Cerebellum (tissue), 4 donors: ENCODE measurements at places on chromosomes 7 and 10.

GRCh38 chr10:79502561-79503309 lies 9.6 kb upstream of the EIF5AL1 start:
- DNase-seq: no peak

DNA sequence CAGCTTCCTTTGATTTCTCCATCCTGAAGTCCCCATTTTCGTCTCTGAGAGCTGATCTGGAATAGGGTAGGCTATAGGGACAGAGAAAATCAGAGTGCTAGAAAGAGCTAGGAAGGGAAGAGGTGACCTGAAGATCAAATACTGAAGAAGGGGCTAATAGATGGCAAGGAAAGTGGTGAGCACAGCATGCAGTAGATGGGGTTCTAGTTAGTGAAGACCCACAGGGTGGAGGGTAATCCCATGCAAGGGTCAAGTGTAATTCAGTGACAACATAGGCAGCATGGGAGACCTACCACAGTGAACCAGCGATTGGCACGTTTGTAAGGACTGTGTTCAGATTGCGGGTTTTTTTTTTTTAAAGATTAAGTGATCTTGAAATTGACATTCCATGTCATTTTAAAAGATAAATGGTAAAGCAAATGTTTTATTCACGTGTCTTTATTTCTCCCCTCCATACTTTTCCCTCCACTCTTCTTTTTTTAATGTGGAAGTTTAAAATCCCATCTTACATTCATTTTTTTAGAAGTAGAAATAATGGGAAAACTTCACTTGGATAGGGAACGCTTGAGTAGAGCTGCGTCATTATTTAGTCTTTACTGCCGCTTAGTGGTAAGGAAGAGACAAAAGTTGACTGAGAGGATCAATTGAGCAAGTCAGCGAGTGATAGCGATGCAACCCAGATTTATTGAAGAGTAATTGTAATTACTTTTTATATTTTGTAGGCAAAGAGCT lies 21.0 kb upstream of the ABI1 start:
- peak; percentile 58 for DNase-seq

GRCh38 chr10:14751921-14752320 lies 22.8 kb downstream of the FAM107B start:
- DNase-seq: peak; percentile 90

- no peak for DNase-seq
Observed at GRCh38 chr10:68163735-68164134, 54.4 kb downstream of the MYPN start.

- no peak for DNase-seq
Observed at GRCh38 chr7:100546129-100546925, 7.3 kb downstream of the AGFG2 start.

DNA sequence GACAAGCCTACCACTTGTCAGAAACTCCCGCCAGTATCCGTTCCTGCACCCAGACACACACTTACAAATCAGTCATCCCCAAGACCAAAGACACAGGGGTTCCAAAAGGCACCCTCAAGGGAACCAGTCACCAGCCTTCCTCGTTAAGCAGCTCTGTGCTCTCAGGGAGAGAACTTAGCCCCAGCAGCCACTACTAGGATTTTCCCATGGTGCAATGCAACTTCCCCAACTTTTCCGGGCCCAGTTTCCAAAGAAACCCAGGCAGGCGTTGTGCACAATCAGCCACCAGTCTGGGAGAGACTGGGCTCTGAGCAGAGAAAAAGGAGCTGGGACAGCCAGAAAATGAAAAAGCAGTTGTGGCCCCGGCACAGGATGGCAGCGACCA lies 1.2 kb downstream of the DLG5 start:
- DNase-seq: peak; percentile 35

DNA sequence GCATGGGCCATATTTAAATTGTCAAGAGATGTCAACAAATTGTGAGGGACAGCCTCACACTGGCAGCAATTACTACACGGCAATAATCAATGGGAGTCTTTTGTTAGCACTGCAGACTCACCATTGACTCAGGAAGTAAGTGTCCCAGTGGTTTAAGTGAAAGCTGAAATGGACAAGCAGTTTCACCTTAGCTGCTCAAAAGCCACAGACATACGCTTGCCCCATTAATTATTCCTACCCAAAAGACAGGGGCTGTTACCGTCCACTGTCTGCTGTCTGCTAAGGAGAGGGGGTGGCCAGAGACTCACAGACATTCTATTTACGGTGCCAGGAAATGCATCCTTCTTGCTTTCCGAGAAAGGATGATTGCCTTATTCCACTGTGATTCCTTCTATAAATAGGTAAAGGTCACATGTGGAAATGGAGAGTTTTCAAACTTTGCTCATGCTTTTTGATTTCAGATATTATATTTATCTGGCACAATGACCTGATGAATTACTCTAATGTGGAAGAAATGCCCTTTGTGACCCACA lies 309.7 kb upstream of the NFE2L3 start:
- no peak for DNase-seq

DNA sequence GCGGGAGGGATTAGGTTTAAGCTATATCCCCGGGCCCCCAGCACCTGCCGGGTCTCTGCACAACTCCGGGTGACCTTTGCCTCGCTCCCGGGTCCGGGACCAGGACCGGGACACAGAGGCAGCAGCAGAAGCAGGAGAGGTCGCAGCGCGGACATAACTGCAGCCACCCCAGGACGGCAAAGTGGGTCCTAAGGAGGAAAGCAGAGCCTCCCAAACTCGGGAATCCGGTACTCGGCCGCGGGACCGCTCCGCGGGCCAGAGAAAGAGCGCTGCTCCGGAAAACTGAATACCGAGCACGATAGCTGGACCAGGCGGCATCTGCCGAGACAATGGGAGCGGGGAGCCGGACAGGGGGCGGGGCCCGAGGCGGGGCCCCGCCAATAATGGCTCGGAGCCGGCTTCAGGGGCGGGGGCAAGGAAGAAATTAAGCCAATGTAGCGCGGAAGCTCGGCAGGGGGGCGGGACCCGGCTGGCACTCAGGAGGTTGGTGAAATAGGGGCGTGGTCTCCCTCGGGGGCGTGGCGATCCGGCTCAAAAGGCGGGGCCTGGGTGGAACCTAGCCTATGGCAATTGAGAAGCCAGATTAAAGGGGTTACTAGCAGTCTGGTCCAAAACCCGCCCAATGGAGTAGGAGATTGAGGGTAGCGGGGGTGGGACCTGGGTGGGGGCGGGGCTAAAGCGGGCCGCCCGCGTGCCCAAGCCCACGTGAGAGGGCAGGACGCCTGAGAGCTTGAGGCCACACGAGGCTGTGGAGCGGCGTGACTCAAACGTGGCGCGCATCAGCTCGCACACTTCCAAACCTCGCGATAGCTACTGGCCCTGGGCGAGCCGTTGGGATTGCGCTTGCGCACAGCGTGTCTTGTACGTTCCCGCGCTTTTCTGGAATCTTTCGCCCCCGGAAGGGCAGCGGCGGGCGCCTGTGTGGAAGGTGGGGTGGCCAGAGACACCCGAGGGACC lies at the start of the genes GPC2 and STAG3:
GPC2 (minus strand) TSS at position 337 of the 957 bp plus-strand sequence; CDS start at position 155, 182 bp downstream.
STAG3 (plus strand) TSS at position 874 of the 957 bp plus-strand sequence. CDS start 2,639 bp downstream, outside the sequence.
- peak; percentile 81 for DNase-seq

- peak; percentile 7 for DNase-seq
Observed at GRCh38 chr10:69994262-69994661, 58.4 kb upstream of the MACROH2A2 start.

GRCh38 chr10:52447931-52448353 lies 133.9 kb downstream of the DKK1 start:
- no peak for DNase-seq

DNA sequence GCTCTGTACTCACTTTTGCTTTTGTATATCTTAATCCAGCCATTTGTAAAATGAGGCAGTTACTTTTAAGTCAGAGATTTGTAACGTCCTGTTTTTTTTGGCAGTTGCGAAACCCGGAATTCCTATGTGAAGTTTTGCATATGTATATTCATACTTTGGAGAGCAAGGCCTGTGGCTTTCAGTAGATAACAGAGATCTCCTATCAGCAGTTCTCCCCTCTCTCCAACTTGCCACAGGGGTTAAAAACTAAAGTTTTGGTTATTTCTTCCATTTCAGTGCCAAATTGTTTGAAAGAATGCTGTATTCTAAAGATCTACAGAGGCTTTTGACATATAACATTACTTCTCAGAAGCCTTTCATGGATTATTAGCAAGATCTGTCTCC lies 102.4 kb downstream of the EXOC4 start:
- no peak for DNase-seq

- no peak for DNase-seq
Observed at GRCh38 chr10:100730725-100731406, 14.5 kb upstream of the PAX2 start.

GRCh38 chr7:106110885-106111654 lies 1.0 kb downstream of the SYPL1 start:
- peak; percentile 8 for DNase-seq

- no peak for DNase-seq
Observed at GRCh38 chr7:75924256-75924655, 9.3 kb downstream of the POR start.

GRCh38 chr10:116972131-116972530 lies 32.9 kb downstream of the SHTN1 start:
- no peak for DNase-seq

GRCh38 chr7:101507791-101508252 lies 121.3 kb downstream of the MYL10 start:
- DNase-seq: peak; percentile 28

DNA sequence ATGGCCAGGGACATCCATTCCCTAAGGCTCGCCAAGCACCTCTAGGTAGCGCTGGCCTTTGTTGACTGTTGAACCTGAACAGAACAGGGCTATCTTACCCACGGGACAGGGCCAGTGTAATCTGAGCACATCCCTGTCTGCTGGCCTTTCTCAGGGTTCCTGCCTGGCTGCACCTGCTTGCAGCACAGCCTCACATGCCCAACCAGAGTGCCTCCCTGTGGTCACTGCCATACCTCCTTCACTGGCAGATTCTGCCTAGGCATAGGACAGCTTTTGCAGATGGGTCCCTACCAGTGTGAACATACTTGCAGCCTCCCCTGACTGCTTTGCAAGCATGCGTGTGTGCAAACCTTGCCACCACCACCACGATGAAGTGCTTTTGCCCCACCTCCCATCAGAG lies 15.8 kb upstream of the LIPN start:
- DNase-seq: no peak

- peak; percentile 16 for DNase-seq
Observed at GRCh38 chr10:113704637-113705343, 25.1 kb downstream of the CASP7 start.

DNA sequence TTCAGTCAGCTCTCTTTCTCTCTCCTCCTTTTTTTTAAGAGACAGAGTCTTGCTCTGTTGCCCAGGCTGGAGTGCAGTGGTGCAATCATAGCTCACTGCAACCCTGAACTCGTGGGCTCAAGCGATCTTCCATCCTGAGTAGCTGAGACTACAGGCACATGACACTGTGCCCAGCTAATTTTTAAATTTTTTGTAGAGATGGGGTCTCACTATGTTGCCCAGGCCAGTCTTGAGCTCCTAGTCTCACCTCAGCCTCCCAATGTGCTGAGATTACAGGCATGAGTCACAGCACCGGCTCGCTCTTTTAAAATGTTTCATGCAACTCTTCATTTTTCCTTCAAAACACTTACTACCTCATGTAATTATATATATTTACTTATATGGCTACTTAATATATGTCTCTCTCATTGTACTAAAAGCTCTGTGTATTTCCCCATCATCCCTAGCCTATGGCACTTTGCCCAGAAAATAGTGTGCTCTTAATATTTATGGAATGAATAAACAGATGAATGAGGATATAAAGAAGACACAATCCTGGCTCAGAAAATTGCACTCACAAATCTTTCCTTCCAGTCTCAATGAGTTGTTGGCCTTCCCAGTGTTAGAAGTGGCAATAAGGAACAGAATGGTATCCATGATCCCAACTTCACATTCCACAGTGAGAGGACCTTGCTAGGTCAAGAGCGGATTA lies 33.9 kb downstream of the EBLN1 start:
- DNase-seq: no peak

DNA sequence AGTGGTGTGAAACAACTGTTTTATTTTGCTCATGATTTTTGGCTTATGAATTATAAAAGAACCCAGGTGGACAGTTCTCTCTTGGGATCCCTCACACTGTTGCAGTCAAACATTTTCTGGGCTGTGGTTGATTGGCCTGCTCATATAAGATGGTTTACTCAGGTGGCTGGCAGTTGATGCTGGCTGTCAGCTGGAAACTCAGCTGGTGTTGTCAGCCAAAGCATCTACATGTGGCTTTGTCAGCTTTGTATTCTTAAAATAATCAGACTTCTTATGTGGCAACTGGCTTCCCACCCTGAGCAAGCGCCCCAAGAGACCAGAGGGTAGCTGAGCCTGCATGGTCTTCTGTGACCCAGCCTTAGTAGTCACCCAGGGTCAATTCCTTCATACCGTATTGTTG lies 534.7 kb downstream of the NRG3 start:
- DNase-seq: no peak

GRCh38 chr7:154493594-154493993 lies 441.4 kb downstream of the DPP6 start:
- no peak for DNase-seq

DNA sequence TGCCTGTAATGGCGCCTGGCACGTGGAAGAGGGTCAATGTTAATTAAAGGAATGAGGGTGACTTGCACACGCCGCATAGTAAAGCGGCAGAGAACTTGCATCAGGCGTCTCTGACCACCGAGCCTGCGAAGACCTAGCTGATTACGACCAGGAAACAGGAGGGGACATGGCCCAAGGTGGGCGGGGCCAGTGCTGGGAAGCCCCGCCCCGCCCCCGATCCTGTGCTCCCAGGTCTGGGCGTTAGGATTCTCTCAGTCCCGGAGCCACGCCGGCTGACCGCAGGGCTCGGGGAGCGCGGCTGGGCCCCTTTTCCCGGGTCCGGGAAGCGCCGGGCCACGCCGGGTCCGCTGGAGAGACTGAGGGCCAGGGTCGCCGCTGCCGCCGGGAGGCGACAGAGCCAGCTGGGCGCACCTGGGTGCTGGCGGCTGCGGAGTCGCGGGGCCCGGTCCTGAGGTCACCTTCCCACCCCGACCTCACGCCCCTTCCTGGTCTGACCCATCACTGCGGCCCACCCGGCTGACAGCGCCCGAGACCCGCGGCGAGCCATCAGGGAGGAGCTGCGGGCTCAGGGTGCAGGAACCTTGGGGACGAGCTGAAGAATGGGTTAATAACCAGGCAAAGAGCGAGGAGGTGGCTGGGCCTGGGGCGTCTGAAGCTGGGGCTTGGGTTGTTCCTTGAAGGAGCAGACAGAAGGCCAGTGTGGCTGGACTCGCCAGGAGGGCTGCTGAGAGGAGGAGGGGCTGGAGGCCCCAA lies 23.0 kb upstream of the GRID1 start:
- DNase-seq: no peak

DNA sequence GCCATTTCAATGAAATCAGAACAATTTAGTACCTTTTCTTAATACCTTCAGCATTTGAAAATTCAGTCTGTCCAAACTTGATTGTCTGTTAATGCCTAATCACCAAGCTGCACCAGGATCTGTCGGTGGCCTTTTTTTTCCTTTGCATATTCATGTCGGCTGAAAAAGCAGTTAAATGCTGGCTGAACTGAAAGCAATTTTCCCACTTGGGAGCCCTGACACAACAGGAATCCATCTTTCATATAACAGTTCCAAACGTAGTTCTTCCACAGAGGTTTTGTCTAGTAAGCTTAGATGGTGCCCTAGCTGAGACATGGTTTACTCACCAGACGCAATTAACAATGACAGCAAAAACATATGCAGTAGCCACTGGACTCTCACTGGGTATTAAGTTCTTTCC lies 83.6 kb upstream of the CHCHD3 start:
- DNase-seq: no peak

- no peak for DNase-seq
Observed at GRCh38 chr7:28505014-28505413, 92.7 kb downstream of the CREB5 start.
